ENCODE measurements at places on chromosomes 5 and 9.

DNA sequence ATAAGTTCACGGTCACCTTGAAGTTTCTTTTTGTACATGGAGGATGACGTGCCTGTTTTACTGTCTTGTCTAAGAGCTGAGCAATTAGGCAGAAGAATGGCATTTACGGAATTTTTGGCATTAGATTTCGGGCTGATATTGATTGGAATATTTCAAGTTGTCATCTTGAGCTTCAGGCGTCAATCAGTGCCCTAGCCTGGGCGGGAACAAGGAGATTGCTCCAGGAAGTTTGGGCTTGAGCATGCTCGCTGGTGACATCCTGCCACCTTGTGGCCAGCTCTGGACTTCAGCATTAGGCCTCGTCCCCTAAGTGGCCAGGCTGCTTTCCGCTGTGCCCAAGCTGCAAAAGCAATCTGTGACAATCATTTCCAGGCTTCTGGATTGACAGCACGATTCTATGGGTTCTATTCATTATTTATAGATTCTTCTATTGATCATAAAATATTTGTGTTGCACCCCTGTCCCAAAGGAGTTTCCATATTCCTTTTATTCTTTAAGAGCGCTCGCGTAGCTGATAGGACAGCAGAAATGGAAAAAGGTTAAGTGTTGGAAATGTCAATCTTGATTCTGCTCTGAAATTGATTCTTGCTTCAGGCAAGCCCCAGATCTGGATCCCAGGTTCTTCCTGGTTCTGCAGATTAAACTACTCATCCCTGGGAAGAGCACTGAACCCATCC lies 79.3 kb downstream of the SLC28A3 start:
- peak; percentile 44 for DNase-seq

DNA sequence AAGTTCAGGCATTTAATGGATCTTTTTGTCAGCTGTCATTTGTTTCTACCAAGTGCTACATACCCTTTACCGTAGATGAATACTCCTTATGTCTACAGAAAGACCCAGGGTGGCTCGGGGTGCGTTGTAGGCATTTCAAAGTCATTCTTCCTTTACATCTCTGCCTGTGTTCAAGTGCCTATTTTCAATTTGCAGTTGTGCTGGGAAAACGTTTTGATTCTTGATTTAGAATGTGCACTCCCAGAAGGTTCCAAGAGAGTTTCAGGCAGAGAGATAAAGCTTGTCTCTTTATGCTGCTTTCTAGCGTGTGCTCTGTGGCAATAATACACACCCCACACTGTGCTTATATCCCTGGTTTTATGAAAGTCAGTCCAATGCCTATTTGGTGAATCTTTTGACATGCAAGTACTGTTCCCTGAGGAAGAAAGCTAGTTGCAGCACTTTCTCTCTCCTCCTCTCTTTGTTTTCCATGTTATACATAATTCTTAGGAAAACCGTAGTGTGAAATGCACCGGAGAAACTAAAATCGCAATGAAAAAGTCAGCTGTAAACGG lies 828.1 kb upstream of the ZNF608 start:
- no peak for DNase-seq

- no peak for DNase-seq
These were observed 86.2 kb upstream of the RETREG1 start for GRCh38 chr5:16702964-16703363.

DNA sequence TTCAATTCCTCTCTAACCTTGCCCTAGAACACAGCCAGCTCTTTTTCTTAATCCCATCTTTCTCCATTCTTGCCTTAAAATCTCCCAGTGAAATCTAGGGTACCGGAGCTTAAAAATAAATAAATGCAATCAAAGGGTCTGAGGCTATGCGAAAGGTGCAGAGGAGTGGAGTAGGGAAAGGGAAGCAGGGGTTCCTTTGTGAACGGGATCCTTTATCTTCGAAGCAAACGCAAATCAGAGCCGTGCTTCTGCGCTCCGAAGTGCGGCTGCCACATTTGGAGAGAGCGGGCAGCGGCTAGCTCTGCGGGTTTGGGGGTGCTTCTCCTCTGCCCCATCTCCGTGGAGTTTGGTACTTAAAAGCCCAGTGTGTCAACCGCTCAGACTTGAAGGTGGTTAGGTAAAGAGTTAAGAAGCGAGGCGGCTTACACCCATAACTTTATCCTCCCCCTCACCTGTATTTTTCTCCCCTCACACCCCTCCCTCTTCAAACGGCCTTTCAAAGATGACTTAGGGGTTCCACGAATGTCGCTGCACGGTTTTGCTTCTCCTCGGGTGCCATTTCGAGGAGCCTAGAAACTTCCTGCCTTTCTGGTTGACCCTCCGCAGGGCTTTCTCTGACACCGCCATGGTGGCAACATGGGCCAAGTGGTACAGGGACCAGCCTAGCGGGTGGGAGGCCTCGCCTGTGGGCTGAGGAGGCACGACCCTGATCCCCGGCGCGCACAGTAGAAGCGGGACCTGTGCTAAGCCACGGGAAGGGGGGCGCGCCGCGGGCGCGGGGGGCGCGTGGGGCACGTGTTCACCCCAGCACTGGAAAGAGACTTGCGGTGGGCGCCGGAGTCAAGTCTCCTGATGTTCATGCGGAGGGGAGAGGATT lies 31.7 kb upstream of the NFIB start:
- no peak for DNase-seq

DNA sequence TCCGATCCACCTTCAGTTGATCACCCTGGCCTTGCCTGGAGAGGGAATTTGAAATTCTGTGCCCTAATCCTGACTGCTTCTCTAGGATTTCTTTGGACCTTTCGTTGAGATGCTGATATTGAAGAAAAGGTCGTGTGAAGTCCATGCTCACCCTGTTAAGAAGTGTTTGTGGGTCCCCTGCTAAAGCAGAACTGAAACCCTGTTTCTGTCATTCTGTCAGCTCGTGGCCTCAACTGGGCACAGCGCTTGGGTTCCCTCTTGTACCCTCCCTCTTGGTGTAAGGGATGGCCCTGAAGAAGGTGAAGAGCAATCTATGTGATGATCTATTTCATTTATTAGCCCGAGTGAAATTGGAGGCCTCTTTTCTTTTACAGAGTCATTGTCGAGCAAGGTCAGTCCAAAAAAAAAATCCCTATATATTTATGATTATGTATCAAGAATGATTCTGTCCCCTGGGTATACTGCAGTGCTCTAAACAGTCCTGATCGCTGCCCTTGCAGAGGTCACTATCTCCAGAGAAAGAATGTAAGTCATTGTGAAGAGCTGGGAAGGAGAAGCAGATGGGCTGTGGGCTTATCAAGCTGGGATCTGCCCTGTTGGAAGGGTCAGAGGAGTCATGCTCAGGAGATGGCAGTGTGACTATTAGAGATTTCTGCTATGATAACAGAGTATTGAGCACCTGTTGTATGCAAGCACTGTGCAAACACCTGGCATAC lies 56.1 kb downstream of the WWC1 start:
- DNase-seq: no peak

Measured in SK-N-DZ (cell line).